Activated CD8-positive, alpha-beta T cell treated with anti-CD3 and anti-CD28 coated beads, Interleukin-2, amount 10 ng/mL, durations not matched to agents 7 days and 5 days (primary cell): ENCODE measurements at places on chromosomes 6 and 20. TPM values are rescaled to one million over a fixed set of nuclear protein-coding genes. Genes with fewer than 3 reads are reported as not detected.

DNA sequence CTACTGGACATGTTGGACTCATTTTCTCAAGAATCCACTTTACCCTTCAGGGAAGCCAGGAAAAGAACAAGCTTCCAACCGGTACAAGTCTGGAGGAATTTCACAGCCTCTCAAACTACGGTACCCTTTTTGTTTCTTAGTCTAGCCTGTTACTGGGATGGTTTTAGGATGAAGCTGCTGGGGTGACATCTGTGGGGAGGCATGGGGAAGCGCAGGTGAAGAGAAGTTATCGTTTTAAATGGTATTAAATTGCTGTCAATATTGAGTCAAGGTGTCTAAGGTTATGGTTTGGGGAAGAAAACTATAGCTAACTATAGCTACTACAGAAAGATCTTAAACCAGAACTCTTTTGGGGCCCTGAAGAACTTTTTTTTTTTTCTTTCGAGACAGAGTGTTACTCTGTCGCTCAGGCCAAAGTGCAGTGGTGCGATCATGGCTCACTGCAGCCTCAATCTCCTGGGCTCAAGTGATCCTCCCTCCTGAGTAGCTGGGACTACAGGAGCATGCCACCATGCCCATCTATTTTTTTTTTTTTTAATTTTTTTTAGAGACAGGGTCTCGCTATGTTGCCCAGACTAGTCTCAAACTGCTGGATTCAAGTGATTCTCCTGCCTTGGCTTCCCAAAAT is 128.7 kb downstream of the RIN2 start:
- H3K27me3 ChIP-seq: peaks cover 3% of the 10 kb centered on the region
- DNase-seq: no peak
- no peaks in the 10 kb centered on the region for H3K36me3 ChIP-seq
- H3K4me3 ChIP-seq: no peak overlapping the region
- H3K4me1 ChIP-seq: no peaks in the 10 kb centered on the region

DNA sequence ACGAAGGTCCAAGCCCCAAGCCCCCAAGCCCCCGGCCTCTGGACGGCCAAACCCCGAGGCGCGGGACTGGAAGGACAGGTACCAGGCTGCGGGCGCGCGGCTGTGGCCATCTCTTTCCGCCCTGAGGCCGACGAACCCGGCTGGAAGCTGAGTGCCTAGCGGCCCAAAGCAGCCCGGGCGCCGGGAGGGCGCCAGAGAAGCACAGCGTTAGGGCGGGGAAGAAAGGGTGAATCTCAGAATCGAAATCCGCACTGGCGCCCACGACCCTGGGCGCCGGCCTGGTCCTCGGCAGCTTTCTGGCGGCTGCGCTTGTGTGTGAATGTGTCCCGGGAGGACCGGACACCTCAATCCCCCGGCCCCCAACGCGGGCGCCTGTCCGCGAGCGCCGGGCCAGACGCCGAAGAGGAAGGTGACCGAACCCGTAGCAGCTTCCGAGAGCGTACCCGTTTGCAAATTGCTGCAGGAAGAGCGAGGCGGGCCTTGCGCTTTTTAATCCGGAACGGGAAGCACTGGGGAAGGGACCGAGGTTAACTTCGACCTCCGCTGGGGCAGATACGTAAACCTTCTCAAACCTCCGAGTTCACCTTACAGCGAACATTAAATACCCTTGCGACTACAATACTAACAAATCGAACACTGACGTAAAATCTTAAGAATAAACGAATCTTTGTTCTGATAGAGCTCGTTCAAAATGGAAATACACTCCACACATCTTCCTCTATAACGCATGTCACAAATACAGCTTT is 2.9 kb downstream of the NRN1 start:
- peak overlapping the region; percentile 75 for H3K4me3 ChIP-seq
- peak overlapping the region; percentile 60 for H3K27ac ChIP-seq
- H3K4me1 ChIP-seq: peaks cover 83% of the 10 kb centered on the region
- DNase-seq: peak; percentile 57

DNA sequence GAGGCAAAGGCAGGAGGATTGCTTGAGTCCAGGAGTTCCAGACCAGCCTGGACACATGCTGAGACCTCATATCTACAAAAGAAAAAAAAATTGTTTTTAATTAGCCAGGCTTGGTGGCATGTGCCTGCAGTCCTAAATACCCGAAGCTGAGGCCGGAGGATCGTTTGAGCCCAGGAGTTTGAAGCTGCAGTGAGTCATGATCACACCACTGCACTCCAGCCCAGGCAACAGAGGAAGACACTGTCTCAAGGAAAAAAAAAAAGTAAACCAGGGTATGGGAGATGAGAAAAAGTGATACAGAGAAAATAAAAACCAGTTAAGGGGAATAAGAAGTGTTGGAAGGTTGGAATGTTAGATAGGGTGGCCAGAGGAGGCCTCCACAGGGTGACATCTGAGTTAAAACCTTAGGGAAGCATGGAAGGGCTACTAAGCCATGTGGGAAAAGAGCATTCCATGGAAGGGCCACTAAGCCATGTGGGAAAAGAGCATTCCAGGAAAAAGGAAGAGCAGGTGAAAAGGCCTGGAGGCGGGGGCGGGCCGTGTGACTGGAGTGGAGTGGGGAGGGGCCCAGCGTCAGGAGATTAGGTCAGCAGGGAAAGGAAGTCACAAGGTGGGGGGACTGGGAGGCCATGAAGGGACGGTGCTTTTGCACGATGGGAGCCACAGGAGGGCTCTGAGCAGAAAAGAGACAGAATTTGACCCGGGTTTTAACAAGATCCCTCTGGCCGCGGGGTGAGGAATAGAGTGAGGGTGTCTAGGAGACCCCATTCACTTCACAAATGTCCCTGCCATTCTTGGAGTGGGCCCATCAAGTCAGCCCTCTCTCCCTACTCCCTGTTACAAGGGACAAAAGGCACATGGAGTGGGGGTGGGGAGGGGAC is 18.3 kb downstream of the CPNE5 start:
- no peaks in the 10 kb centered on the region for H3K36me3 ChIP-seq
- peaks cover 14% of the 10 kb centered on the region for H3K4me1 ChIP-seq
- no peak overlapping the region for H3K4me3 ChIP-seq

- H3K36me3 ChIP-seq: peaks cover 67% of the 10 kb centered on the region
- no peaks in the 10 kb centered on the region for H3K27me3 ChIP-seq
- H3K4me1 ChIP-seq: peaks cover 2% of the 10 kb centered on the region
- no peak overlapping the region for H3K27ac ChIP-seq
Measured at GRCh38 chr6:3109761-3110160, 8.8 kb upstream of the BPHL start.

DNA sequence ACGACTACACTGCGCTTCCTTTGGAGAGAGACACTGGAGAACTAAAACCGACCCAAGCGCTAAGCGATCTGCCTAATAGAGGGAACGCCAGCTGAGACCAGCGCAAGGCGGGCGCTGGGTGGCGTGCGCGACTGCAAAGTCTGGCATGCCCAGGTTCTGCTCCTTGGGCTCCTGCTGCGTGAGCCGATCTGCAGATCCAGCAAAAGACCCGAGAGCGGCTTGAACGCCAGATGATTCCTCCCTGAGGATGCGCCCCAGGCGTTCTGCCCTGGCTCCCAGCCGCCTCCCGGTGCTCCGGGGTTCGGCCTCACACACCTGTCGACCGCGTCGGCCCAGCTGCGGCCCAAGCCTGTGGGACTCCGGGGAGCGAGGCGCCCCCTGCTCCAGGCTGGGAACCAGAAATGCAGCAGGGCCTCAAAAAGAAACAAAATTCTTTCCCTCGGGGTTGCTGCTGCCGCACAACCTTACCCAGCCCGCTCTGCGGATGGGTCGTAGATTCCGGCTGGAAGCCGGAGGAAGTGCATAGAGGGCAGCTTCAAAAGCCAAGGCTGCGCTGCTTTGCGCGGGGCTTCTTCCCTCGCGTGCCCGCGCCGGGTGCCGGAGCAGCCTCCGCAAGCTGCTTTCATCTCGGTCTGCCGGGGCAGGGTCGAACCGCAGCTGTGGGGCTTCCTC is 17.9 kb upstream of the PRDM13 start:
- H3K27ac ChIP-seq: no peak overlapping the region
- H3K36me3 ChIP-seq: no peaks in the 10 kb centered on the region
- H3K4me3 ChIP-seq: peak overlapping the region; percentile 80
- peaks cover 33% of the 10 kb centered on the region for H3K4me1 ChIP-seq

DNA sequence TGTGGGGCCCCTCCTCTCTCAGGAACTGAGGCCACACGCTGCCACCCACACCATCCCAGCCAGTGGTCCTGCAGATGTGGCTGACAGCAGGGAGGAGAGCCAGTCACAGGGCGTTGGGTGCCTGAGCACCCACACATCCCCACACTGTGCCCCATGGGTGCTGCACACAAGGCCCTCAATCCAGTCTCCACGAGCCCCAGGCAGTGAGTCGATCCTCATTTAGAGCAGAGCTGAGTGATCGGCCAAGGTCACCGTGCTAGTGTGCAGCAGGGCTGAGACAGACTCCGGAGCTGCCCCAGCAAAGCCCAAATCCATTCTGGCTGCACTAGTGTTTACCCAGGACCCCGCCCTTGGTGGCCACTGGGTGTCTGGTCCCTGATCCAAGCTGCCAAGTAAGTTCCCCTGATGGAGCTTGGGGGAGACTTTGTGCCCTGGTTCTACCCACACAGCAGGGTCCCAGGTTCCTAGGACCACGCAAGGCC is 9.0 kb downstream of the C20orf203 start:
- peak overlapping the region; percentile 67 for H3K27ac ChIP-seq
- DNase-seq: no peak
- H3K4me1 ChIP-seq: peaks cover 6% of the 10 kb centered on the region

DNA sequence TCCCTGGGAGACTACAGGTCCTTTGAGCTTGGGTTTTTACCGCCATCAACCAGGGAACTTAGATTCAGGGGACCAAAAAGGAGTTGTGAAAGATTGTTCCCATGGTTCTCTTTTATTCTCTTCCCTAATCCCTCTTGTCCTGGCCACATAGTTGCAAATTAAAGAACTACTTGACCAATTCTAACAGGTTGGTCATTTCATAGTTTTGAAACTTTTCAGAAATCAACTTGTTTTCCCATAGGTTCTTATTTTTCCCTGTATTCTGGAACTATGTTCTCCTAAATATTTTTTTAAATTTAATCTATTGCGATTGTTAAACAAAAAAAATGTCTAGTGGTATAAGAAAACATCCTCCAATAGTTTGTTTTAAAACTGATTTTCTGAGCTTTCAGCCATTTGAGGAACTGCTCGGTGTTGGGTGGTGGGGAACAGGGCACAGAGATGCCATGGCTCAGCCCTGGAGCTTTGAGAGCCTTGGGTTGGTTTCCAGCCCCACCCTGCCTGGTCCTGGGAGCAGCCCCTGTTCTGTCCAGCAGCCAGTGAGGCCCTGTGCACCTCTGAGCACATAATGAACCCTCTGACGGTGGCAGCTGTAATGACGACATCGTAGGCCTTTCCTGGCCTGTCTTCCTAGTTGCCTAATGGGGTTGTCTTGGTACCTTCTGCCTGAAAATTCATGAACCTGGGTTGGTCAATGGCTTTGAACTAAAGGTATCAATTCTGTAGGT is 53.5 kb downstream of the TBC1D7 start:
- H3K27ac ChIP-seq: no peak overlapping the region
- no peaks in the 10 kb centered on the region for H3K36me3 ChIP-seq
- peaks cover 10% of the 10 kb centered on the region for H3K27me3 ChIP-seq
- no peak for DNase-seq
- peaks cover 44% of the 10 kb centered on the region for H3K4me1 ChIP-seq

DNA sequence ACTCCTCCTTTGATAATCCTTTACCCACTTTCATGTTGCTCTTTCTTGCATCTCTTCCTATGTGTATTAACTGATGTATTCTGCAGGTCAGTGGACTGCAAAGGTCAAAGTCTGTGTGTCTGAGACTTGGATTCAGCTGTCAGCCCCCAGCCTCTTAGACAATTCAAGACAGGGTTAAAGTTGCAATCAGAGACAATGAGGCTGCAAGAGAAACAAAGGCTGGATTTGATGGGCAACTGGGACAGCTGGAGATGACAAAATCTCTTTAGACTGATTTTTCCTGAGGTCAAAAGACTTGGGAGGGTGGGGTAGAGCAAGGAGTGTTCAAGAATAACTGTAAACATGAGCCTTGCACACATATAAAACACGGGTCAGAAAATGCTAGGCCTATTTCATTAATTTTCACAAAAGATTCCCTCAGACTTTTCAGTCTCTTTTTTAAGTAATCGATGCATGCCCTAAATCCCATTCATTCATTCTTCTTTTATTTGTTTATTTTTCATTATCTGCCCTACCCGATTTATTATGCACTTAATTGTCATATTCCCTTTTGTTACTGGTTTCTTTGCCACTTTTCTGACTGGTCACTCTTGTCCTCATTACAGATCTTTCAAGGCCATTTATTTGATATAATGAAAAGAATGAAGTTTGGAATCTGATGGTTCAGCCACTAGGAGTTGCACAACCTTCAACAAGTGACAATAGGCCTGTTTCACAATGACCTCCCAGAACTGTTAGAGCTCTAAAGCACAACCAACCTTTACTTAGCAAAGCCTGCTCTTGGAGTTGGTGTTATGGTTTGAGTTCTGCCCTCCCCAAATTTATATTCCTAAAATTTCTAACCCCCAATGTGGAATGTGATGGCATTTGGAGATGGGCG is 33.8 kb upstream of the AKAP12 start:
- no peak overlapping the region for H3K27ac ChIP-seq
- no peak for DNase-seq
- peaks cover 27% of the 10 kb centered on the region for H3K27me3 ChIP-seq
- H3K4me3 ChIP-seq: no peak overlapping the region

GRCh38 chr6:38671885-38672467 is 31.0 kb downstream of the GLO1 start:
- H3K4me3 ChIP-seq: no peak overlapping the region
- H3K27me3 ChIP-seq: no peaks in the 10 kb centered on the region
- DNase-seq: peak; percentile 41
- H3K27ac ChIP-seq: no peak overlapping the region

GRCh38 chr20:59342023-59342957 is 41.9 kb downstream of the EDN3 start:
- H3K4me1 ChIP-seq: no peaks in the 10 kb centered on the region
- H3K36me3 ChIP-seq: no peaks in the 10 kb centered on the region
- no peak overlapping the region for H3K27ac ChIP-seq
- DNase-seq: no peak
- no peak overlapping the region for H3K4me3 ChIP-seq

- H3K4me3 ChIP-seq: no peak overlapping the region
- H3K36me3 ChIP-seq: no peaks in the 10 kb centered on the region
- H3K27ac ChIP-seq: no peak overlapping the region
- no peaks in the 10 kb centered on the region for H3K4me1 ChIP-seq
Measured at GRCh38 chr20:60528141-60528540, 569.9 kb downstream of the CDH26 start.

The SLC22A7 gene
- total RNA-seq: not detected

The NT5E gene
- total RNA-seq: 7.6 TPM

The MCM9 gene
- 18.8 TPM for total RNA-seq

The GHRH gene
- not detected for total RNA-seq

The GPR63 gene
- total RNA-seq: 1.2 TPM

The SH3BGRL2 gene
- total RNA-seq: 0.13 TPM
